Fibroblast of skin of scalp (primary cell): ENCODE measurements at places on chromosomes 4 and X.

DNA sequence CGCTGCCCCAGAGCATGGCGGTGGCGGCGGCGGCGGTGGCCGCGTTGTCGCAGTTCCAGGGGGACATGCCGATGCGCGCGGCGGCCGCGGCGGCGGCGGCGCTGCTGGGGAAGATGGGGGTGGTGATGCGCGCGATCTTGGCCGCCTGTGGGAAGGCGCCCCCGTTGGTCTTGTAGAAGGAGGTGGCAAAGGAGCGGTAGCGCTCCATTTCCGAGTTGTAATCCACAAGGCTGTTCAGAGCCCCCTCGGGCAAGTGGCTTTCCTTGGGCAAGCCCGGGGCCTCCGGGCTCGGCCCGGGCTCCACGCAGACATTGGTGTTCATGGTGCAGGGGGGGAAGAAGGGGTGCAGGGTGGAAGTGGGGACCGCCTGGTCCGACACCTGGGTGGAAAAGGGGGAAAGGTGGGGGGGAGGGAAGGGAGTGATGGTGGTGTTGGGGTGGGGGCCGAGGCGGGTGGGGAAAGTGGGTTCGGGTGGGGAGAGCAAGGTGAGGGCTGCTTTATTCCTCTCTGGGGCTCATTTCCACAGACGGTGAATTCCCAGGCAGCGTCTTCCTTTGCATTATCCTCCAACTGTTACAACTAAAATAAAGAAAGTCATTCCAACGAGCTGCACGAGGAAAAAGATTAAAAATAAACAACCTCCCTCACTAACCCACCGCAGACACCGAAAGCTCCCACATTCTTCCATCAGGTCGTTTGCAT lies 3.1 kb downstream of the CXXC4 start:
- peak; percentile 33 for DNase-seq

DNA sequence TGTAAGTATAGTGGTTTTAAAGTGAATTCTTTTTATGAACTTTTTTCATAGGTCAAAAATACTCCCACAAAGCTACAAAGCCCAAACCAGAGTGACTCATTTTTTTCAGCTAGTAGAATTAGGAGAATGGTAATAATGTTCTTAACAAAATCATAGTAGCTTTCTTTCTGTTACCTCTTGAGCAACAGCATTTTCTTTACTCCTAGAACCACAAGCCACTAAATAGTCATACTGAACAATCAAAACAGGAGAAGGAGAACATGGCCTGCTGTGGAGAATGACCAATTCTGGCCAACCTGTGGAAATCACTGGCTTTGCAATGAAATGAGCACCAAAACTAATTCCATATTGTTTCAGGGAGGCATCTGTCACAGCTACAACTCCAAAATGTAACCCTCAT lies 112.9 kb downstream of the AMMECR1 start:
- peak; percentile 72 for DNase-seq

DNA sequence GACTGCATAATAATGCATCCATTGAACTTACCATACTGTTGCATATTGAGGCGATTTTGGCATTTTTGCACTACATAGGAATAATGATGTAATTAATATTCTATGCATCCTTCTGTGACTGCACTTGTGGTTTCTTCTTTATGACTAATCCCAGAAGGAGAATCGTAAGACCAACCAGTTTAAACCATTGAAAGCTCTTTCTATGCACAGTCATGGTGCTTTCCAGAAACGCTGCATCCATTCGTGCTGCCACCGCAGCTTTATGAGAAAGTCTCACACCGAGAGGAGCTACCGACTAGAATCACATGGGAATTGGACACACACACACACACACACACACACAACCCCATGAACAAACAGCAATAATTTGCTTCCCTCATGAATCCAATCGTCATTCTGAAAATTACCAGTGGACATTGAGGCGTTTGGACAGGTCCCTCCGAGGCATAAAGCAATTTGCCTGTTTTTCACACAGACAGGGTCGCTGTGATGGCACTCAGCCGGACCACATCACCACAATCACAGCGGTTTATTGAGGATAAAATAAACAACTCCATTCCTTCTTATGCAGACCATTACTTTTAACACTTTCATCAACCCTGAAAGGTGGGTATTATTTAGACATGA lies 64.2 kb downstream of the PACRGL start:
- peak; percentile 25 for DNase-seq

DNA sequence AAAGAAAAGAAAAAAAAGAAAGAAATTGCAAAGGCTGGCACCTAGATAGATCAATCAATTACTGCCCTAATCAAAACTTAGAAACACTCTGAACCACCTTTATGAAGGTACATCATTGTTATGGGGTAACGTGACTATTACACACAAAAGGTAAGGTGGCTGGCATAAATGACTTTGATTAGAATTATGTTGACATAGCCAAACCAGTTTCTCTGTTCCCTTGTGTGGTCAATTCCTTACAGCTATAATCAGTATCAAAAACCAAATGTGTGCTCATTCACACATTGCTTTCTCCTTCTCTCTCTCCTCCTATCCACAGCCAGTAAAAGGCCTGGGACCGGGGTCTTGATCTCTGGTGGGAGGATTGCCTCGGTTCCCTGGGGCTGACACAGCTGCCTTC lies 48.7 kb downstream of the RHOH start:
- no peak for DNase-seq

GRCh38 chr4:1614854-1615595 lies 69.1 kb downstream of the FAM53A start:
- no peak for DNase-seq
